ENCODE measurements at places on chromosomes 7 and 10. TPM values are rescaled to one million over a fixed set of nuclear protein-coding genes. Genes with fewer than 3 reads are reported as not detected.

- DNase-seq, result no peak
Observed at GRCh38 chr10:17854044-17854652, 45.0 kb downstream of the MRC1 start.

DNA sequence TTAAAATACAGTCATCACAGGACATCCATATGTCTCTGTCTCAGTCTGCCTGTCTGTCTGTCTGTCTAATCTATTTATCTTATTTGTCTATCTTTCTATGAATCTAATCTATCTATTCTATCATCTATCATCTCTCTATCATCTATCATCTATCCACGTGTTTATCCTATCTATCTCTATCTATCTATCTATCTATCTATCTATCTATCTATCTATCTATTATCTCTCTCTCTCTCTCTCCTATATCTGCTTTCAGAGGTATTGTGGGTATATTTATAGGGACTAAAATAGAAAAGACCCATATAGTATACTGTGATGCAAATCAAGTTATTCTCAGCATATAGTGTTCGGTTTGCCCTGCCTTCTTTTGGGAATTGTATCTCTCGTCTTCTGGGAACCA is 167.5 kb downstream of the VPS50 start:
- no peak for DNase-seq

DNA sequence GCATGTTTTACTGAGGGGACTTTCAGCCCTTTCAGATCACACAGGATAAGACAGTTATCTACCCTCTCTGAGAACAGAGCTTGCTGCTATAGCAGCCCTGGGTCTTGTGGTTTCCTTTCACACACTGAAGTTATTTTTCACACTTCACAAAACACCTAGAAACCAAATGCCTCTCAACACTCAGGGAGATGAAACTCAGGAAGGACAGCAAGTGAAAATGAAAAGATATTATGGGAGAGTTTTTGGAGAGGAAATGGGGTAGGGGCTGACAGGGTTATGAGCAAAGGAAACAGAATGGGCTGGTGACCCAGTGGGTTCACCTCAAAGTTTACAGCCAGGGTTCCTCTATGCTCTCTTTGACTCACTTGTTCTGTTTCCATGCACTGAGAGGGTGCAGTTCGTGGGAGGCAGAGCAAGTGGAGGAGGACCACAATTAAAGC is 17.0 kb upstream of the GIMAP2 start:
- no peak for DNase-seq

- DNase-seq, result no peak
Observed at GRCh38 chr10:78599122-78599853, 469.5 kb upstream of the ZMIZ1 start.

GRCh38 chr7:50682079-50682478 is 100.6 kb downstream of the GRB10 start:
- DNase-seq, result no peak

GRCh38 chr10:69061305-69062161 is 26.4 kb upstream of the SRGN start:
- DNase-seq, result peak; percentile 64

GRCh38 chr10:6228647-6229046 is 25.9 kb downstream of the PFKFB3 start:
- DNase-seq, result no peak

DNA sequence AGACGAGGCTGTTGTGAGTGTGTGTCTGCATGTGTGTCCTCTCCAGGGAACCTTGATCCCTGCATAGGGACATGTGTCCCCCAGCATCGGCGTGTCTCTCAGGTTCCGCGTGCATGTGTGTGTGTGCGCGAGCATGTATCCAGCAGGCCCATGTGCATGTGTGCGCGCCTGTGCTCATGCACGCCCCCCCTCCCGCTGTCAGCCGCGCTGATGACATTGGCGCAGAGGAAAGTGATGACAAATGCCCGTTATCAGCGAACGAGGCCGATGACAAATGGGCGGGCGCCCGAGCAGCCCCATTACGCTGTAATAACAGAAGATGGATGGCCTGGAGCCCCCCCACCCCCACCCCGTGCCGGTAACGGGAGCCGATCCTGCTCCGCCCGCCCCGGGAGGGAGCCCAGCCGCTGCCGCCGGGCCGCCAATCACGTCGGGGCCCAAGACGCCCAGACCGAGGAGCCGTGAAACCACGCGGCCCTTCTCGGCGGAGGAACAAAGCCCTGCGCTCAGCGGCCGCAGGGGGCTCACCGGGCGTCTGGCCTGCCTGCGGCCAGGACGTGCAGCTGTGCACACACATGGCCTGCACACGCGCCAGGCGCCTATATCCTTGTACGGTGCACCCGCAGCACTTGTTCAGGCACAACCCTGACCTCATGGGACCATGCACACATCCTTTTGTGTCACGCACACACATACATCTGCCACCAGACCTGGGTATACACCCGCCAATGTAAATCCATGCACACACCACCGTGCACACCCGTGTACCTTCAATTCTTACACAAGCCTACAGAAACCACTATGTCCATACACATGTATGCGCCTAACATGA is 21.5 kb downstream of the POLL start:
- DNase-seq, result no peak

DNA sequence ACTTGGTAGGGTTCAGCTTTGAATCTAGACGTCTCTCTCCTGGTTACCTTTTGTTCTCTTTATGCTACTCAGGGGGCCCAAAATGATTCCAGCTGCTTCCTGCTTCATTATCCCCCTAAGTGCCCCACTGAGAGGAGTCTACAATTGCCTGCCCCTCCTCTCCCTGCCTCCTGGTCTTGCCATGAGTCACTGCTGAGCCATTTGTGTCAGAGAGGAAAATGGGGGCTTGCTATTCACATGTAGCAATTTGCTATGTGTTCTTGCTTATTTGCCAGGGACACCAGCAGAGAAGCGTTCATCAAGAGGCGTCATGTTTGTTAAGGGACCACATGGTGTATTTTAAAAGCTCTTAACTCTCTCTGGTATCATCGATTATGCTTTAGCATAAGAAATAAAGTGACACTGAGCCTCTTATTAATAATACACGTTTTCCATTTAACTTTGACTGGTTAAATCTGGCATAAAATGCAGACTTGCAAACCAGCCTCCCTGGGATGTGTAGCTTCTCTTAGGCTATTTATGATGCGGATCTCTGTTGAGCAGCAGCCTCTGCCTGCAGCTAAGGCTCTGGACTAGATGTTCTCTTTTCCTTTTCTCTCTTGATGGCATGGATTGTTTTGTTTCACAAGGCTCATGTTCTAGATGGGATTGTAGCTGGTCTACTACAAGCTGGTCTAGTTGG is 239.3 kb downstream of the AUTS2 start:
- DNase-seq, result no peak

- DNase-seq, result no peak
Observed at GRCh38 chr7:81666209-81666608, 103.6 kb downstream of the HGF start.

- no peak for DNase-seq
Observed at GRCh38 chr7:66736892-66737291, 3.6 kb upstream of the RABGEF1 start.

GRCh38 chr10:26755443-26755903 is 58.0 kb downstream of the PDSS1 start:
- DNase-seq, result no peak

DNA sequence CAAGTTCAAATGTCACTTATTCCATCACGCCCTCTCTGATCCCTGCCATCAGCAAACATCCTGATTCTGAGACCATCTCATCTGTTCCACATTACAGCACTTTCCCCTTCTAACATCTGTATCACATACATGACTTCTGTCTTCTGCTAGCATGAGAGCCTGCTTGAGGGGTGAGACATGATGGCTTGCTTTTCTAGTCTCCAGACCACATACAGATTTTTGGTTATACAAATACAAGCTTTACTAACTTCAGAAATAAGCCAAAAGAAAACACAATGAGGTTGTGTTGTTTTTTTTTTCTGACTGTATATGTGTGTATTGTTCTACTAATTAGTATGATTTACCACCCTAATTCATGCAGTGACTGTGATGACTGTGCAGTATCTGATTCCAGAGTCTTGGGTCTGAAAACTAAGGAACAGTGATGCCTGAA is 34.3 kb downstream of the NAPEPLD start:
- no peak for DNase-seq

- DNase-seq, result no peak
Observed at GRCh38 chr10:108556186-108556585, 1367.1 kb downstream of the XPNPEP1 start.

DNA sequence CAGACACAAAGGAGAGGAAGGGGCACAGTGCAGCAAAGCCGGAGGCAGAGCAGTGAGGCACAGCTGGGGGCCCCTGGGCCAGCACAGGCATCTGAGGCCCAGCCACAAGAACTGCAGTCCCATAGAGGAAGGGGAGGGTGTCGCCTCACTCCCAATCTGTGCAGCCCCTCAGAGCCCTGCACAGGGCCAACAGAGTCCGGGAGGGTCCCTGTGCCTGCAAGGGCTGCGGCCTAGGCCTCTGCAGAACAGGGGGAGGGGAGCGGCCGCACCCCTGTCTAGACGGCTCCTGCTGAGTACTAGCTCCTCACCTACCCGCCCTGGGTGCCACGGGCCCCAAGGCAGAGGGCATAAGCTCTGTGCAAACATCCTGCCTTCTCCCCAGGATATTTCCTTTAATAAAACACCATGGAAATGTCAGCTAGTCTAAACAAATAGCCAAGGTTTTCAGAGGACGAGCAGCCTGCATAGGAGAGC is 32.4 kb upstream of the RET start:
- peak; percentile 3 for DNase-seq

DNA sequence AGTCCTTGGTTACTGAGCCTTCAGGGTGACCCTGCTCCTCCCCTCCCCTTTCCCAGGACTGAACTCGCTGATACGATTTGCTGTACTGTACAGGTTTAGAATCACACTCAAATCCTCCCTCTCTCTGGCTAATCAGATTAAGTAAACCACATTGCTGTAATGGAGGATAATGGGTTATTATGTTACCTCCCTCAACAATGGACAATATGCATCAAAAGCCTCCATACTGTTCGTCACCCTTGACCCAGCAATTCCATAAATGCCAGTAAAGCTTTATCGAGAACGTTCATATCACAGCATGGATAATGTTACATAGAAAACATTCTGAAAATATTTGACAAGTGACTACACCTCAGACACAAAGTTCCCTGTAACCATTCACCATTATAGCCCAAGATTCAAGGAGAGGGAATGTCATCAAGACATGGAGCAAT is 61.7 kb downstream of the FAM107B start:
- DNase-seq, result no peak

ETV1 gene
- total RNA-seq, result 57.9 TPM

CYP3A4 gene
- 0.34 TPM for total RNA-seq

MYL7 gene
- total RNA-seq, result 20,690 TPM

FAM221A gene
- 3.0 TPM for total RNA-seq

CH25H gene
- 0.44 TPM for total RNA-seq

SLC13A1 gene
- total RNA-seq, result not detected

SEMA3C gene
- 37.4 TPM for total RNA-seq

GNGT1 gene
- total RNA-seq, result not detected

COL26A1 gene
- not detected for total RNA-seq

AKR1E2 gene
- total RNA-seq, result 7.5 TPM

DNAH11 gene
- 3.6 TPM for total RNA-seq

UCN3 gene
- total RNA-seq, result not detected

Data from left cardiac atrium (tissue), 4 donors.